ENCODE measurements at places on chromosomes 5 and 9.
A peak's percentile ranks its signal among the peaks of the same experiment; 100 is the strongest.

- peak; percentile 43 for DNase-seq
Observed at GRCh38 chr5:58064801-58065200, 395.1 kb downstream of the PLK2 start.

DNA sequence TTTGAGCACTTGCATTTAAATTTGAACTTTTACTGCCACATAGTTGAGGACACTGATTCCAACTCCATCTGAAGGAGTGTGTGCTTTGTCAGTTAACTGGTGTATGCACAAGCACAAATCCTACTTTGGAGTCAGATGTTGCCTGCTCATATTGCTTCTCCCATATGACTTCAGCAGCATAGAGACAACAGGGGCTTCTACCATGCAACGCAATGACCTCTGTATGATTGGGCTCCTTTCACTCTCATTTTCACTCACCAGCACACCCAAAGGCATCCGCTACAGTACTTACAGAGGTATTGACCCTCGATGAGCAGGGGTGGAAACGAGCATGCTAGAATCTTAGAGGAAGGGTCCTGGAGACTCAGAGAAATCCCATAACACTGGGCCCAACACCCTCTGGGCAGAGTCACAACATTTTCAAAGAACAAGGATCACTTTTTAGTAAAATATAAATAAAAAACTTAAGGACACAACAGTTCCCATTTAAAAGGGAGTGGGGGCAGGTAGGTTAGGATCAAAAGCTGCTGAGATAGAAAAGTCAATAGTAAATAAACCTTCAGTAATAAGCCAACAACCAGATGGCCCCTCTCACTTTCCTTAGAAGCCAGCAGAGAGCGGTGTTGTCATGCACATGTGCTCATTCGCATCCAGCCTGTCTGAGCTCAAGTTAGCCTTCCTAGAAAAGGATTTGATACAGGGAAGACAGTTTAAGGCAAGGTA, 203.8 kb downstream of the SNCAIP start:
- peak; percentile 88 for DNase-seq

DNA sequence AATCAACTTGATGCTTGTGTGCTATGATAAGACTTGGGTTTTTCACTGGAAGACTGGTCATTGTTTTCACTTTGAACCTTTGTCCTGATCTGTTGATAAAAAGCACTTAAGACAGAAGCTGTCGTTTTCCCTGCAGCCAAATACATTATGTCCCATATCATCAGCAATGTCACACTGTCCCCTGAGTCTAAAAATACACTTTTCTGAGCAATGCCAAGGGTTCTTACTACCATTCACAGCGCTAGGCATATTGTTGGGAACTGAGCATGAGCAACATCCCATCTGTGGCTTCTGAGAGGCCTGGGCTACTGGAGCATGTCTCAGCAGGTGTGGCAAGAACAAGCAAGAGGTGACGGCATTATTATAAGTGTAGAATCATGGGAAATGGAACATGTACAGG, 81.8 kb downstream of the SEMA6A start:
- DNase-seq, result no peak

DNA sequence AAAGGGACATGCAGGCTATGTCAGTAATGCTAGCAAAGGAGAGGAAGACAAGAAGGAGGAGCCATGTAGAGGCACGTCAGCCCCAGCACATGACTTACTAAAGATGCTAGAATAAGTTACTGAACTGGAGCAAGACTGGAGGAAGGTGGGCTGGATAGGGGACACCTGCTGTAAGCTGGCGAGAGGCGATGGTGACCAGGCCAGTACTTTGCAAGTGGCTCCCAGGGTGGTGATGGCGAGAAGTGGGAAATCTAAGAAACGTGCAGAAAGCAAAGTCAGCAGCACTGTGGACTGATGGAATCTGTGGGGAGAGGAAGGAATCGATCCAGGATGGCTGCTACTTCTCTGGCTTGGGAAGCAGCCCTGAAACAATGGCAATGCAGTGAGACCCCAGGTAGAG, 617.1 kb upstream of the ADAMTS16 start:
- no peak for DNase-seq

DNA sequence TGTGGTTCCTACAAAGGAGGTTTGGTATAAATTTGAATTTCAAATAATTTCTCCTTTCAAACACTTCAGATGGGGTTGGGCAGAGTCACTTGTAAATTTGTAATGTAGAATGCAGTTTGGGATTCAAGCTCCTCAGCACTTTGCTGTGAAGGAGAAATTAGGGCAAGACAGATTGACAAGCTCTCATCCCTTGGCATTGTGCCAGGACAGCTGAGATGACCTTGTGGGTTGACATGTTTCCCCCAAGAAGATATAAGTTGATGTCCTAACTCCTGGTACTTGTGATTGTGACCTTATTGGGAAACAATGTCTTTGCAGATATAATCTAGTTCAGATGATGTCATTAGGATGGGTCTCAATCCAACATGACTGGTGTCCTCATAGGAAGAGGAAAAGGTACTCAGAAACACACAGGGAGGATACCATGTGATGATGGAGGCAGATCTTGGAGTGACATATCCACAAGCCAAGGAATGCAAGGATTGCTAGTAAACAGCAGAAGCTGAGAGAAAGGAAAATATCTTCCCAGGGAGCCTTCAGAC, 408.3 kb downstream of the MED10 start:
- DNase-seq, result no peak
